ENCODE measurements at places on chromosomes 1 and 21.

DNA sequence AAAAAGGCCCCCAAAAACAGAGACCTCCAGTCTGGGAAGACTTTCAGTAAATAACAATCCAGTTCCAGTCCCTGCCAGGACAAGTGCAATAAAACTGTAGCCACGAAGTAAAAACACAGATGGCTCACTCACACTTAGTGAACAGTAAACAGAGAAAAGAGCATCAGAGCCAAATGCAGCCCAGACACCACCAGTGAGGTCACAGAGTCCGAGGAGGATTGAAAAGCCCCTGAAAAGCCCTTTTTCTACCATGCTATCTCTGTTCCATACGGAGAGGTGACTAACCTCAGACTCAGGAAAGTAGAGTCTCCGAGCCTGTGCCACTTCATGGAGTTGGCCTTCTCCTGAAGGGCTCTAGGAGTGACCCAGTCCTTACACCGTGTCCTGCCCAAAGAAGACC, 84.5 kb downstream of the COLGALT2 start:
- no peak for DNase-seq

DNA sequence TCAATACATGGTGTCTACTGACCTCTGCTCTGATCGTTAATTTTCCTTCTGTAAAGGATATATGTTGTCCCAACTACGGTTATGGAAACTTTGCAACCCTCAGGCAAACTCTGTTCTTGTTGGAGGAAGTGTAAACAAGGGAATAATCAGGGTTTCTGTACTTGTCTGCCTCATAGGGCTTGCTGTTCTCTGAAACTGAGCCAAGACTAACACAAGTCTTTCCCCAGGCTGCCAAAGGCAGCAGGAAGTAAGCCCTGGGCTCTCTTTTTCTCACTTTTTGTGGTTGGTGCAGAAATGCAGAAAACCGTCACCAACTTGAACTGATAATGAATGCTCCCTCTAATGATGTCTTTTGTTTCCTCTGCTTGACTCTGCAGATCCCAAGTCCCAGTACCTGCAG, 7.6 kb downstream of the CYP4X1 start:
- no peak for DNase-seq

- DNase-seq = no peak
Observed at GRCh38 chr1:243269461-243269801, 13.6 kb downstream of the SDCCAG8 start.

DNA sequence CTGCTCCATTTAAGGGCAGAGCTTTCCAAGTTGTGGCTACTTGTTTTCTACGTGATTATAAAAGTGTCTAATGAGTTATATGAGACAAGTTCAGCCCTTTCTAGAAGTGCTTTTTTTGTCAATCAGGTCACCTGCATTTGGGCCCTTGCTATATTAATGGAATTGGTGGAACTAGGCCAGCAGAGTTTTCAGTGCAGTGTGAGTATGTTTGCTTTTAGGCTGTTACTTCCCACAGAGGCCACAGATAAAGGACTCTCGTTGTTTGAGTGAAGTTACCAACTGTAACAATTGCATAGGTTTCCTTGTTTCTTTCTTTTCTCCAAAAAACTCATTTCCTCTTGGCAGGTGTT, 10.9 kb downstream of the SMAP2 start:
- no peak for DNase-seq

GRCh38 chr21:30227128-30227527, 11.2 kb upstream of the CLDN8 start:
- DNase-seq = no peak

- no peak for DNase-seq
Observed at GRCh38 chr1:53600561-53600960, 138.4 kb downstream of the GLIS1 start.

DNA sequence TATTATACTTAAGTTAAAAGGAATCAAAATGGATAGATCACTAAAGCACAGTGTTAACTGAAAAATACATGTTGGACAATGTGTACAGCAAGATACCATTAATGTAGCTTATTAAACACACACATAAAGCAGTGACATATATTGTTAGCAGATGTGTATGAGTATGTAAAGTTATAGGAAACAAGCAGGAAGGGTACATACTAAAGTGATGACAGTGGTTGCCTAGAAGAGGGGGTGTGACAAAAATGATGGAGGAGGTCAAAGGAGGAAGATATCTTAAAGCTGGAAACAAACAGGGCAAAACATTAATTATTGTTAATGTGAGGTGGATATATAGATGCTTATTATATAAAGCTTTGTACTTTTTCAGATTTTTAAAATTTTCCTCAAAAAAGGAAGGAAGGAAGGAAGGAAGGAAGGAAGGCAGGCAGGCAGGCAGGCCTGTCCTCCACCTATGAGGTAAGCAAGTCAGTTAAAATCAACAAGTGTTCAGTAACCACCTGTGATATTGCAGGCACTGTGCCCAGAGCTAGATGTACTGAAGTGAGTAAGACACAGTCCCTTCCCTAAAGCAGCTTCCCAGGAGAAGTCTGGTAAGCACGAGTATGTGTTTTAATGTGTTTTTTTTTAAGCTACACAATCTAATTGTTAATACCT, 252.9 kb upstream of the NR5A2 start:
- DNase-seq = no peak

DNA sequence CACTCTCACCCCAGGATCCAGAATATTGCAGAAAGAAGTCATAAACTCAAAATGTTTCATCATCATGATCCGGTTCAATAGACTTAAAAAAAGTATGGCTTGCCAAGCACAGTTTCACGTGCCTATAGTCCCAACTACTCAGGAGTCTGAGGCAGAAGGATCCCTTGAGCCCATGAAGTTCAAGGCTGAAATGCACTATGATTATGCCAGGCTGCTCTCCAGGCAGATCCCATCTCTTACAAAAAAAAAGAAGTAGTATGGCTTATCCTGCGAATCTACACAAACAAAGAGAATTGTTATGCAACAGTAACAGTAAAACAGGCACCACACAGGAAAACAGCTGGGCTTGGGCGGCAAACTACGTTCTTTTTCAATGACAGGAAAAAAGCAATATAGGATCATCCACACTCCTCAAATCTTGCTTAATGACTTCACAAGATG, 76.2 kb downstream of the EIF4G3 start:
- peak; percentile 36 for DNase-seq

DNA sequence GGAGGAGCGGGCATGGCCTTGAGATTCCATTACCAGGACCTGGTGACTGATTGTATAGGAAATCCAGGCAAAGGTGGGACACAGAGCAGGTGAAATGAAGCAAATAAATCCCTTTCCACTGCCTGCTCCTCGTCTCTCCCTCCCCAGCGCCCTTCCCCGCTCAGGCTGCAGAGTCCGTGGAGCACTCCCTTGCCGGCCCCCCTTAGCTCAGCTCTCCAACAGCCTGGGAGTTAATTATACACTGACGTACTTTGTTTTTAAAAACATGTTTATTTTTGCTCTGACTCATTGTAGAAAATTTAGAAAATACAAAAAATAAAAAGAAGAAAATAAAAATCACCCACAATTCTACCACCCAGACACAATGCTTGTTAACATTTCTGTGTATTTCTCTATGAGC, 61.7 kb downstream of the LGR6 start:
- DNase-seq = no peak

DNA sequence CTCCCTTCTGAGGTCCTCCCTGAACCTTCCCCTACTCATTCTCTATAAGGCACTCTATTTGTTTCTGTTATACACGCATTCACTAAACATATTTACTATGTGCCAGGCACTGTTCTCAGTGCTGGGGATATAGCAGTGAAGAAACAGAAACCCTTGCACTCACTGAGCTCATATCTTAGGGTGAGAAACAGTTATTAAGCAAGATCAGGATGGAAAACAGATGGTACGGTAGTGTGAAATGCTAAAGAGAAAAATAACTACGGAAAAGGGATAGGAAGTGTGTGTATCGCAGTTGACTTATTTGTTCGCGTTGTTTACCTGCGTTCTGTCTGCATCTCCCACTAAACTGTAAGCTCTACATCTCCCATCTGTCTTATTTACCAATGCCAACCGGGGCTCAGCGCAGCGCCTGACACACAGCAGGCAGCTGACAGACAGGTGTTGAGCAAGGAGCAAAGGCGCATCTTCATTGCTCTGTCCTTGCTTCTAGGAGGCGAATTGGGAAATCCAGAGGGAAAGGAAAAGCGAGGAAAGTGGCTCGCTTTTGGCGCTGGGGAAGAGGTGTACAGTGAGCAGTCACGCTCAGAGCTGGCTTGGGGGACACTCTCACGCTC, 572 bp downstream of the CYB5RL start:
- DNase-seq = peak; percentile 28

DNA sequence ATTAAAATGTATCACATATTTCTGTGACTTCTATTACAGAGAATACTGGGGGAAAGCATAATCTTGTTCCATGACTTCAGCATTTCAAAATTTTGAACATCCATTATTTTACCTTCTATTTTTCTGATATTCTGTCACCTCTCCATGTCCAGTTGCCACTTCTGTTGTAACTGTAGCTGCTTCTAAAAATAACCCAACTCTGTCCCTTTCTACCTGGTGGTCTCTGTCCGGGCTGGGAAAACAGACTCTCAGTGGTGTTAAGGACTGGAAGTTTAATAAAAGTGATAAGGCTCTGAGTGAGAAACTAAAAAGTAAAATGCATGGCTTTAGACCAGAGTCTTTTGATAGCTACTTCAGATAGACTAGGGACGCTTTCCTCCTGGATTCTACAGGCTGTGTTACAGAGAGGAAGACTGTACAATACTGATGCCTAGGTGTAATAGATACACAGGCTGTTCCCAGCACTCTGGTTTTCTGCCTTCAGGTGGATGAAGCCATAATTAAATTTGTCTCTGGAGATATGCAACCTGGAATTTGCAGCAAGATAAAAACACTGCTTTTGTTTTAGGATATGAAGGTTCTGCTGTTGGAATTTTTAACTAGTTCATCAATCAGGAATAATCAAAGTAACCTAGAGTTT, 42.1 kb upstream of the SEC16B start:
- no peak for DNase-seq

GRCh38 chr1:235873045-235873444, 6.3 kb upstream of the LYST start:
- DNase-seq = no peak

- DNase-seq = no peak
Observed at GRCh38 chr1:26166719-26167281, 2.0 kb downstream of the C1orf232 start.

GRCh38 chr1:50112193-50112592, 3.5 kb downstream of the ELAVL4 start:
- no peak for DNase-seq

DNA sequence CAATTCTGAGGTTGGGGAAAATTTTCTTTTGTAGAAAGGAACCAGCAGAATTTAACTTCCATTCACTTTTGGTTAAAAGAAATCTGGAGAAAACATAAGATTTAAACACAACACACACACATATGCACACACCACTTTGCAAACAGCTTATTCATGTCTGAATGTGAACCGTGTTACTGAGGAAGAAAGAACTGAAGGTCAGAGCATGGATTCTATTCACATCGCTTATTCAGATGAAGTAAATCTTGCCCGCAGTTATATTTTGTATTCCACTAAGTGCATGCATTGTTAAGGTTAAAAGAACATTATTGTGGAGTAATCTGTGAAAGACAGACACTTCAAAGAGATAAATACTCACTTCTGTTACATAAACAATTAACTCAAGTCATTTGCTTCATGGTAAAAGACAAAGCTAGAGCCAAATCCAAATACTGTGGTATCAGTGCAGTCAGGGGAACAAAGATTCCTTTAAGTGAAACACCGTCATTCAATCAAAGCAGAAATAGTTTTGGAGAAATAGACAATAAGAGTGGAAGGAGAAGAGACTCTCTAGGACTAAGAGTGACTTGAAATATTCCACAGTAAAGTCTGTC, 82.0 kb downstream of the LRRC53 start:
- no peak for DNase-seq

- DNase-seq = no peak
Observed at GRCh38 chr1:28326984-28327383, 1.9 kb upstream of the MED18 start.

DNA sequence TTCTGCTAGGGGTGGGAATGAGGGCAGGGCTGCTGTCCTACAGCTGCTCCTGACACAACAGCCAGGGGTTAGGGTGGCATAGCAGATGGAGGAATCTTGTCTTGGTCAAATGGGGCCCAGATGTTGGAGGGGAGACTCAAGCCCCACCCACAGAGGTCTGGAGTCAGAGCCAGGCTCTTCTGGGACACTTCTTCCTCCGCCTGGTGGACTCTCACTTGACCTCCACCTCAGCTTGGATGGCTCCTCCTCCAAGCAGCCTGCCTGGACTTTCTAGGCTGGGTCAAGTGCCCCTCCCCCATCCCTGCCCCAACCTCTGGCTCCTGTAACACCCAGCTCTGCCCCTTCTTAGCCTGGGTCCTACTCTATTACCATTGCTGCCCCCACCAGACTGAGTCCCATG, 35.5 kb downstream of the EPHA2 start:
- no peak for DNase-seq

DNA sequence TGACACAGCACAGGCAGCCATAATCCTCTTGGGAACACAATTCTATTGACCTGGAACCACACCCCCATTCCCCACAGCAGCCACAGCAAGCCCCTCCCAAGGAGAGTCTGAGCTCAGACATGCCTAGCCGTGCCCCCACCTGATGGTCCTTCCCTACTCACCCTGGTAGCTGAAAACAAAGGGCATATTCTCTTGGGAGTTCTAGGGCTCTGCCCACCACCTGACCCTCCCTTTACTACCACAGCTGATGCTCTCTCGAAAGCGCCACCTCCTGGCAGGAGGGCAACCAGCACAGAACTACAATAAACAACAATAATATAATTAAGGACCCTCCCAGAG, 184.8 kb upstream of the COA6 start:
- no peak for DNase-seq

GRCh38 chr1:182974506-182975191, 21.7 kb upstream of the SHCBP1L start:
- peak; percentile 35 for DNase-seq

GRCh38 chr1:16372535-16373285, 5.7 kb downstream of the SZRD1 start:
- DNase-seq = no peak
